ENCODE measurements at places on chromosomes 3 and 15.

DNA sequence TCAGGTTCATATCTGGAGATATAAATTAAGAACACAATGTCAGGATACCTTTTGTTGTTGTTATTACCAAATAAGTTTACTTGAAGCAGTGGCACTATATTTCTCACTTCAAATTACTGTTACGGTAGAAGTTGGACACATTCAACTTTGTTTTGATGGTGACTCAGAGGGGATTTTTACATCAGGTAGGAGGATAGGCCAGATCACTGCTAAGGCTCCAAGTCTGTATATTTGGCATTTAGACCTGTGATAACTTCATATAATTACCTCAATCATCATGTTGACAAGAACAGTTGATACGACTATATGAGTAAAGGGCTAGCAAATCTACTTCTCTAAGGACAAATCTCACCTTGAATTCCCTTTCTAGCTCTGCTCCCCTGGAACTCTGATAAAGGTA lies 15.6 kb downstream of the LZTFL1 start:
- DNase-seq = no peak

DNA sequence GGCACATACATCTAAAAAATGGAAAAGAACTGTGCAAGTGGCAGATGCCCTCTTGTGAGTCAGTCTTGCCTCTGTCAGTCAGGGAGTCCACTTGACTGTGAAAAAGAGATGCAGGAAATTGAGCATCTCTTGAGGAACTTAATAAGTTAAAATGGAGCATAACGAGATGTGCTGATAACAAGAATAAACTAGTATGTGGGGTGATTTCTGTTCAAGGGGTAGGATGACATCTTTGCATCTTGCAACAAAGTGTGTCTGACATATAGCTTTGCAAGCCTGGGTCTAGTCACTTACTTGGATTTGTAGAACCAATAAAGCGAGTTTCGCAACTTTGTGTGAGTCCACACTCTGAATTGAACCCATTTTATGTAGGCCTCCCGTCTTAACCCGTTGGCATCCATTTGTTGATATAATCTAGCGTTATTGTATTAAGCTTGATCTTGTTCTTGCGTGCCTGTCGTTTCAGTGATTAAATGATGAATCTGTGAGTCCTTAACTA lies 2.2 kb downstream of the USP3 start:
- no peak for DNase-seq

DNA sequence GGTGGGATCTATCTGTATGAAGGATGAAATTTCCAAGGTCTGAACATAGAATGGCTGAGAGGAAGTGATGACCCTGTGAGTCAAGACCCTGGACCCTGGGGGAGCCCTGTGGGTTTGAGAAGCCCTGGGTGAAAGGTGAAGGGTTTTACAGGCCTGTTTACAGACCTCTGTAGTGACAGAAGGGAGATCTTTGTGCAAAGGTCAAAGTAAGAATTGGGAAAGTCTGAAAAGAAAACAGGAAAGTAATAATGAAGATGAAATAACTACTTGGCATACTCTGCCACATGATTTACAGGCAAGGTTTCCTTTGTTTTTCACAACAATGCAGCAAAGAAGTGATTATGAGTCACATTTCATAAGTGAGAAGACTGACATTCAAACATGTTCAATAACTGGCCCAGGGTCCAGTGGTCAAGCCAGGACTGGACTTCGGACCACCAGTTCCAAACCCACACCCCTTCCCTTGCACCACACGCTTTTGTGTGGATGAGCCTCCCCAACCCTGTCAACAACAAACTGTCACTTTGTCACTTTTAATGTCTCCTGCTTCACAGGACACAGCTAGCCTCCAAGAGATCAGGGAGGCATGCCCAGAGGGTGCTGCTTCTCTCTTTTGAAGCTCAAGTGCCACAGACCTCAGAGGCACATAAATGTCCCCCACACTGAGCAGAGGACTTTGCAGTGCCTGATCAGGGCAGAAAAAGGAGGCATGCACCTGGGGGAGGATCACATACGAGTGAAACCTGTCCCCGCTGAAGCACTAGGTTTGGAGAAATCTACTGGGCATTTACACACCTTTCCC lies 21.5 kb downstream of the CD86 start:
- DNase-seq = no peak

DNA sequence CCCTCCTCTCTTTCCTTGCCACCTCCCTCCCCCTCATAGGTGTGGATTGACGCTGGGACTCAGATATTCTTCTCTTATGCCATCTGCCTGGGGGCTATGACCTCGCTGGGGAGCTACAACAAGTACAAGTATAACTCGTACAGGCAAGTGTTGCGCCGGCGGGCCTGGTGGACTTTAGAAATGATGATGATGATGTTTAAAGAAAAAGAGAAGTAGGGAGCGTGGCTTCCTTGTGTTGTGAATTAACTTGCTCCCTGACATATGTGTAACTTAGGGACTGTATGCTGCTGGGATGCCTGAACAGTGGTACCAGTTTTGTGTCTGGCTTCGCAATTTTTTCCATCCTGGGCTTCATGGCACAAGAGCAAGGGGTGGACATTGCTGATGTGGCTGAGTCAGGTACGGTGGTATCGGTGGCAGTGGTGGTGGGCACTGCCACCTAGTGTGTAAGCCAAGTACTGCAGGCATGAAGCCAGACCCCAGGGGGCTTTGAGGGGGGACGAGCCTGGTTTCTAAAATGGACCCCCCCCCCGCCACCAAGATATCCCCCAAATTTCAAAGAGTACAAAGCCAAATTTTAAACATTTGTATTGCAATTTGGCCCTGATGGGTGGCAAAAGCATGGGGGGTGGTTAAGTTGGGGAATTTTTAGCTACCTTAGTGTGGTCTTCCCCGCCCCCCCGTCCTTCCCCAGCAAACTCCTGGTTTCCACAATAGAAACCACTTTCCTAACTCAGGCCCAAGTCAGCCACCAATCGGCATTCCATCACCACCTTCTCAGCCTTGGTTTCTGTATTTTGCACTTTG lies 65.6 kb downstream of the SLC6A6 start:
- peak; percentile 56 for DNase-seq

DNA sequence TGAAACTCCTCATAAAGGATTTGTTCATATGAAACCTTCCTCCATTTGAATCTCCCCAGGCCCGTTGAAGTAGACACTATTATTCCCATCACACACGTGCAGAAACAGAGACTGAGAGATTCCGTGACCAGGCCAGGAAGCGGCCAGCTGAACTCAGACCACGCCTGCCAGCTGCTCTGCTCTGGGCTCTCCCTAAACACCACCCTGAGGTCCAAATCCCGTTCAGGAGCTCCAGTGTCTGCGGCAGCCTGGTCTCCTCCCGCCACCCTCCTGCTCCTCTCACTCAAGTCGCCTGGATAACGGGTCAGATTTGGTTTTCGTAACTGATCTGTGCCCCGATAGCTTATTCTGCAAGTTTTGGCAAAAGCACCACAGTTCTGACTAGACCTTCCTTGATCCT lies 53.6 kb upstream of the SNRPA1 start:
- DNase-seq = no peak

GRCh38 chr3:10501664-10502052 lies 3.7 kb downstream of the ATP2B2 start:
- no peak for DNase-seq

DNA sequence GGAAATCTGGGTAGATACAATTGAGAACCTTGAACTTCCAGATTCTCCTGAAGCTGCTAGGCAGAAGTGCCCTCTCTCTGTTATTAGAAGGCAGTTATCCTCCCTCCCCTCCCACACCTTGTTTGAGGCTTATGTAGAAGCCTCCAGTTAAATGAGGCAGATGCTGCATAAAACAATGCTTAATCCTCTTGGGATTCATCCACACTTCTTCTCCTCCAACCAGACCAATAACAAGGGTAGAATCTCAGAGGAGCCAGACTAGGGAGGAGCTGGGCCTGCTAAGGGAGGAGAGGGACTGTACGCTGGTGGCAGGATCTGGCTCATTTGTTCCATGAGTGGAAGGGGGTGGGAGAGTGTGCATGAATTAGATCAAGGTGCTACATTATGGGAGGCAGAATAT lies 88.3 kb upstream of the PRR23C start:
- no peak for DNase-seq

GRCh38 chr15:55496716-55497115 lies 11.3 kb downstream of the DNAAF4 start:
- no peak for DNase-seq

- DNase-seq = no peak
Observed at GRCh38 chr3:53748512-53749271, 97.5 kb downstream of the CHDH start.

DNA sequence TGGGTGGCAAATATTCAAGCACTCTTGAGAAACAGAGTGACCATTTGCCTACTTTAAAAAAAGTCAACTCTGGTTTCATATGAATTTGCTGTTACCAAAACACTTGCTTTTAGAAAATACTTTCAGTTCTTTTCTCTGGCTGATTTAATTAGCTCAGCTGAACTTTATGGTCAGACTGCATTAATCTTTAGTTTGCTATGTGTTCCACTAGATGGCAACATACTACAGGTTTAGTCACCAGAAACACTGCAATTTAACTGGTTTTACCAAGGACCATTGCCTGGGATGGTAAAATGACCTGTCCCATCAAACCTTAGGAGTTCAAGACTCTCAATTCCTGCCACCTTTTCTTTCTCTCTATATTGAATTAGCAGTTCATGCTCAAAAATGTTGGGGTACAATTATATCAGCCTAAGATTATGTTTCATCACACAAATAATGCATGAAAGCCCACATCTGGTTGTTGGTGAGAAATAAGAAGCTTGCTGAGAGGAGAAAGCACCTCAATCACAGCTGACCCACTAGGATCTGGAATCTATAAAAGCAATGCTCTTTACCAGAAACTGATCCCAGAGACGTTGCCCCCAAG lies 14.2 kb downstream of the EIF4E3 start:
- DNase-seq = no peak

DNA sequence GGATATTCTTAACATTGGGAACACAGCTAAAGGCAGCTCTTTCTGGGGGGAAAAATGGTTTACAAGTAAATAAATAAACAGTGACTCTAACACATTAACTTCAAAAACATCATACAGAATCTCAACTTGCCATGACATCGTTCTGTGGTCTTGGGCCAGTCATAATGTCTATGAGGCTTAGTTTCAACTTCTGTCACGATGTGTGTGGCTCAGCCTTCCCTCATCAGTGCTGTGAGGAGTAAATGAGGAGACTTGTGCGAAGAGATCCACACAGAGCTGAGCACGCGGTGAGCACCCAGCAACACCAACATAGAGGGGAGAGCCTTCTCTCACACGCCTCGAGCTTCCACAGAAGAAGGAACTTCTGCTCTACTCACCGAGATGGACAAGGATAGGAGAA lies 49.0 kb downstream of the DZIP1L start:
- no peak for DNase-seq

- DNase-seq = no peak
Observed at GRCh38 chr3:46130631-46131310, 77.3 kb downstream of the CCR1 start.

- no peak for DNase-seq
Observed at GRCh38 chr15:65326117-65326526, 21.6 kb downstream of the RNU5B-1 start.

DNA sequence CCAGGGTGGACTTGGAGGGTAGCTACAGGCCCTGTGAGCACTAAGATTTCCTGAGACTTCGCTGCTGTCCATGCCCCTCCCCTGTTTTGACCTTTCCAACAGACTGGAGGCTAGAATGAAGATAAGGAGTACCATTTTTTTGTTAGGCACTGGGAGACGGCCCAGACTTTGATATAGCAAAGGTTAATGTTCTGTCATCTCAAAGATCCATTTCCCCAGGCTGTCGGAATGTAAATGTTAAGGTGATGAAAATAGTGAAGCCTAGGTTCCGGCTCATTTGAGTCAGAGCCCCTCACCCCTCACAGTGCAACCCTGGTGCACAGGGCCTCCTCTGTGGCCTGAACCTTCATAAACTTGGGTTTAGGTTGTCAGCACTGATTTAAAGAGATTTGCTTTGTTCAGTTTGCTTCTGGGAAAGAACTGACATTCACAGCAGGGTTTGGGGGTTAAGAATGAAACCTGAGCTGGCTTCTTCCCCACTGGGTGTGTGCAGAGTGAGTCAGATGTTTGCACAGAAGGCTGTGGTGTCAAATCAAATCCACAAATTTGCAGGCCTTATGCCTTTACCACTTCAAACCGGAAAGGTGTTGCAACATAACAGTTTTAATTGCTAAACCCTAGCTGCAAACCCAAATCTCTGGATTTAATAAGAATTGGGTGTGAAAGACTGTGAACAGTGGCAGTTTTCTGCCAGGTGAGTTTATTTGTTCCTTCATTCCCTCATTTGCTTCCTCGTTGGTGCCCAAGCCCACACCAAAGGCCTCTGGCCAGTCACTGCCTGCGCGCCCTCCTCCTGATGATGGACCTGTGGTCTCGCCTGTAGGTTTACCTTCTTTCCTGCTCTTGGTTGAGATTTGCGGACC lies 20.6 kb upstream of the KCTD6 start:
- DNase-seq = no peak

Measured in neural crest cell (in vitro differentiated cells).